ENCODE measurements at places on chromosomes 7 and 10.

DNA sequence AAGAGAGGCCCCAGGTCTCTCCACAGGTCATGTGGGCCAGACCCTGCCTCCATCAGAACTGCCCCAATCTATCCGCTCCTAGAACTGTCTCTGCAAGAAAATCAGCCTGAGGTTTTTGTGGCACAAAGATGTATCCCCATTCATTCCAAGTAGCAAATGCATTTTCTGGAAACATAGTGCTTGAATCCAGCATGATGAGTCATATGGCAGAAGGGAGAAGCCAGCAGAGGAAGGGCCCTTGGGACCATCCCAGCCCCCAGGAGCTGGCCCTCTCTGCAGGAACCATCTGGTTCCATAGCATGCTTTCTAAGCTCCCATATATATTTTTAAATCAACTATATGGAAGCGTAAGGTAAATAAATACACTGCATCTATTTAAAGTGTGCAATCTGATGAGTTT, 563.2 kb downstream of the GALNT17 start:
- no peak for DNase-seq

DNA sequence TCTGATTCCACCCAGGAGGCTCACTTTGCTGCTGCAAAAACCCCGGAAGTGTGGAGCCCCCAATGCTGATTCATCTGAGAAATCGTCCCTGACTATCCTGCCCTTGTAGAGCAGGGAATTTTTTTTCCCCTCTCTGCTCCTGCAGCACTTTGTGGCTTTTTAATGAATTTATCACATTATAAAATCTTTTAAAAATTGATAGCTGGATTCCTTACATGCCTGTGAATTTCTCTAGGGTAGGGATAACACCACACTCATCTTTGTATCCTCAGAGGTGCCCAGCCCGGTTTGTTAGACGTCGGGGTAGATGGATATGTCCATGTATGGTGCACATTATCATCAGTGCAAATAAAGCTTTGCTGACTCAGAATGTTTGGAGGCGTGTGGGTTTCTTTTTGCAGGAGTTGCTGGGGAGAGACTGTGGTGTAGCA, 185.7 kb downstream of the STK31 start:
- no peak for DNase-seq

DNA sequence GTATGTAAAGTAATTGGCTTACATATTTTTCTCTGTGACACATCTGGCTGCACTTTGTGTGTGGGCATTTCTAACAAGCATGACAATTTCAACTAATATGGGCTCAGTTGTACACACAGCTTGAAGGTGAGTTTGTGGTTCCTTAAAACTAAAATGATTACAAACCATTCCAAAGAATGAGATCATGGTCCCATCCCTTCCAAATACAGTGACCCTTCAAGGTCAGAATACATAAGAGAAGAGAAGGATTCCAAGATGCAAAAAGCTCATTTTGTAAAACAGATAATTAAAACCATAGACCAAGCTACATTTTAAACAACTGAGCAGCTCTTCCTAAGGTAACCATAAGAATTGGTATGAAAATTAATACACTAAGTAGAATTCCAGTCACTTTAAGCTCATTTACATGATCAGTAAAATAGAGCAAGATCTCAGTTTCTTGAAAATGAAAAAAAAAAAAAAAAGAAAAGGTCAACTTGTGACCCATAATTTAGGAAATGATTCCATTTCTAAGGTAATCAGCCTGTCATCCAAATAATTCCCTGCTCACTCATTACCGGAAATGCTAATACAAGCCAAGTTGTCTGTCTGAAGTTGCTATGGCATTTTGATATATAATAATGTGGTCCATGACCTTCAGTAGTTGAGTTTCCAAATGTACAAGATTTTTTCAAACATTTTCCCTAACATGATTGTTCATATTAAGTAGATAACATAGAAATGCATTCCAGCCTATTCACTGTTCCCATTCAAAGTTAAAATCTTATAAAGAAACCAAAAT, 688.5 kb downstream of the PARD3 start:
- DNase-seq = no peak

GRCh38 chr10:81027223-81027622, 489.5 kb downstream of the SH2D4B start:
- no peak for DNase-seq

- no peak for DNase-seq
Observed at GRCh38 chr7:78953726-78954363, 499.6 kb downstream of the MAGI2 start.

GRCh38 chr10:98168766-98169165, 34.3 kb downstream of the R3HCC1L start:
- DNase-seq = no peak
